ENCODE measurements at places on chromosomes 6 and 20.

GRCh38 chr6:47437592-47437991, 40.0 kb upstream of the CD2AP start:
- H3K27ac ChIP-seq = no peak overlapping the region
- no peak overlapping the region for H3K4me3 ChIP-seq
- no peaks in the 10 kb centered on the region for H3K36me3 ChIP-seq
- peaks cover 16% of the 10 kb centered on the region for H3K27me3 ChIP-seq
- no peaks in the 10 kb centered on the region for H3K4me1 ChIP-seq
- DNase-seq = no peak

DNA sequence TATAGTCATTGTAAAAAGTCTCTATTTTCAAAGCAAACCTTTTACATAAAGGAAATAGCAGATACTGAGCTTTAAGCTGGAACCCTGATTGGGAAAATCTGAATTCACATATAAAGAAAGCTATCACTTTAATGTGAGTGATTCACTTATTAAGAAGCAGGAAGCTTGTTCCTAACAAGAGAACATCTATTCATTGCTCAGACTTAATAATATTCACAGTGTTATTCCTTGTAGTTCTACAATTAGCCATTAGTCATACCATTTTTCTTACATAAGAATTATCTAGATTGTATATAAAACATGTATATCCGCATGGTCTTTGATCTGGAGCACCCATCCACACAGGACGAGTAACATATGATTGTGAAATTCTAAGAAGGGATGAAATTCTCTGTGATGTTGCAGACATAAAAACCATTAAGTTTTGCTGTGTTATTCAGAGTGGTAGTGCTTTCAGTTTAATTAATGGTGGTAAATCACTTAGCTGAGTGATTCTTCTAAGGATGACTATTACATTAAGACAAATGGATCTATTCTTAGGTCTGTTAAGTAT, 71.1 kb upstream of the FOXQ1 start:
- no peak overlapping the region for H3K27ac ChIP-seq
- H3K27me3 ChIP-seq = peaks cover 33% of the 10 kb centered on the region
- no peaks in the 10 kb centered on the region for H3K36me3 ChIP-seq
- DNase-seq = no peak

GRCh38 chr20:57960803-57961575, 251.2 kb upstream of the PMEPA1 start:
- H3K27me3 ChIP-seq = no peaks in the 10 kb centered on the region
- peak; percentile 47 for DNase-seq
- no peaks in the 10 kb centered on the region for H3K4me1 ChIP-seq
- no peak overlapping the region for H3K4me3 ChIP-seq

DNA sequence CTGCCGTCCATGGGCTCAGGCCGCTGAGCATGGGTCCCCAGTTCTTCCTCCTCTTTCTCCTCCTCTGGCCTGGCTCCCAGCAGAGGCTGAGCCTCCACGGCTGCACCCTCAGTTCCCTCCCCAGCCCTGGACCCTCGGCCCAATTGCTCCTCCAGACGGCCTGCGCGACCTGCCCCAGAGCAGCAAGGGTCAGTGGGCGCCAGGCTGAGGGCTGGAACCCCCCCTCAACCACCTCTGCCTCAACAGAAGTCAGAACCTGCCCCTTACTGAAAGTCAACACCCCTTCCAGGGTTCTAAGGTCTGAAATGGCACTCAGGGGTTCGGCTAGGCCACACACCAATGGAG, 15.9 kb upstream of the SPAG4 start:
- no peak for DNase-seq
- H3K27ac ChIP-seq = no peak overlapping the region
- no peaks in the 10 kb centered on the region for H3K36me3 ChIP-seq
- H3K4me3 ChIP-seq = no peak overlapping the region
- peaks cover 9% of the 10 kb centered on the region for H3K4me1 ChIP-seq

DNA sequence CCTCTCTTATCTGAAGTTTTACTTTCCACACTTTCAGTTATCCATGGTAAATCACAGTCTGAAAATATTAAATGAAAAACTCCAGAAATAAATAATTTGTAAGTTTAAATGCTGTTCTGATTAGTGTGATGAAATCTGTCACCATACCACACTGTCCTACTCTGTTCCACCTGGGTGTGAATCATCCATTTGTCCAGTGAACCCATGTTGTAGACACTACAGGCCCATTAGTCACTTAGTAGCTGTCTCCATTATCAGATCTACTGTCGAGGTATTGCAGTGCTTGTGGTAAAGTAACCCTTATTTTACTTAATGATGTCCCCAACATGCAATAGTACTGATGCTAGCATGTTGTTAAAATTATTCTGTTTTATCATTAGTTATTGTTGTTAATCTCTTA, 29.2 kb upstream of the MMS22L start:
- H3K36me3 ChIP-seq = no peaks in the 10 kb centered on the region
- H3K27me3 ChIP-seq = peaks cover 8% of the 10 kb centered on the region
- H3K27ac ChIP-seq = no peak overlapping the region
- no peak overlapping the region for H3K4me3 ChIP-seq

DNA sequence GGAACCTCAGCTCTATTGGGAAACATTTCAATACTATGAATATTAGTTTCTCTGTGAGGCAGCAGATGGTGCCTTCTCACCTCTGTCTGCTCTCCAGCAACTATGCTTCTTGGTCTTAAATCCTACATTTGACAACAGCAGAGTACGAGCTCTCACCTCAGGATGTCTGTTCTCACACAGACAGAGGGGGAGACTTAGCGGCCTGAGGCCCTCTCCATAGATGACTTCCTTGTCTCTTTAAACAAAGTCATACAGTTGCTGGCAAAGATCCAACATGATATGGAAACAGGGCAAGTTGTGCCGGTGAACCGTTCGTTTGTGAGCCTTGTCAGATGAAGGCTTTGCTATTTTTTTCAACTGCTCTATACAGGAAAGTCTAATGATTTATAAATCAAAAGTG, 43.7 kb upstream of the GABRR1 start:
- H3K27me3 ChIP-seq = no peaks in the 10 kb centered on the region
- H3K36me3 ChIP-seq = no peaks in the 10 kb centered on the region
- H3K27ac ChIP-seq = no peak overlapping the region
- H3K4me1 ChIP-seq = no peaks in the 10 kb centered on the region
- DNase-seq = no peak
- no peak overlapping the region for H3K4me3 ChIP-seq

- H3K27ac ChIP-seq = no peak overlapping the region
- H3K27me3 ChIP-seq = peaks cover 6% of the 10 kb centered on the region
Observed at GRCh38 chr6:5659467-5659866, 347.3 kb downstream of the NRN1 start.

- H3K4me1 ChIP-seq = peaks cover 59% of the 10 kb centered on the region
- peak overlapping the region; percentile 84 for H3K27ac ChIP-seq
- no peaks in the 10 kb centered on the region for H3K27me3 ChIP-seq
- peak overlapping the region; percentile 88 for H3K4me3 ChIP-seq
- no peaks in the 10 kb centered on the region for H3K36me3 ChIP-seq
Observed at GRCh38 chr20:33685328-33686099, 671 bp downstream of the E2F1 start.

- peaks cover 37% of the 10 kb centered on the region for H3K27me3 ChIP-seq
- peak overlapping the region; percentile 25 for H3K4me3 ChIP-seq
Observed at GRCh38 chr6:28446818-28447511, 3.7 kb upstream of the ZSCAN23 start.

- no peaks in the 10 kb centered on the region for H3K36me3 ChIP-seq
- H3K27ac ChIP-seq = no peak overlapping the region
- DNase-seq = no peak
- no peak overlapping the region for H3K4me3 ChIP-seq
- peaks cover 17% of the 10 kb centered on the region for H3K4me1 ChIP-seq
Observed at GRCh38 chr6:7236306-7237209, 76.4 kb downstream of the SSR1 start.

GRCh38 chr6:140636271-140636907, 1261.9 kb upstream of the CITED2 start:
- no peaks in the 10 kb centered on the region for H3K4me1 ChIP-seq
- H3K4me3 ChIP-seq = no peak overlapping the region
- no peaks in the 10 kb centered on the region for H3K27me3 ChIP-seq

- H3K27me3 ChIP-seq = peaks cover 15% of the 10 kb centered on the region
- no peak for DNase-seq
- H3K4me3 ChIP-seq = no peak overlapping the region
- no peaks in the 10 kb centered on the region for H3K4me1 ChIP-seq
Observed at GRCh38 chr6:44682987-44683779, 295.7 kb downstream of the CDC5L start.

- no peaks in the 10 kb centered on the region for H3K36me3 ChIP-seq
- H3K4me1 ChIP-seq = peaks cover 6% of the 10 kb centered on the region
- peak overlapping the region; percentile 85 for H3K4me3 ChIP-seq
- DNase-seq = no peak
Observed at GRCh38 chr6:128521282-128521632, 858 bp upstream of the PTPRK start.

- H3K27ac ChIP-seq = peak overlapping the region; percentile 41
- no peak overlapping the region for H3K4me3 ChIP-seq
- no peak for DNase-seq
- no peaks in the 10 kb centered on the region for H3K27me3 ChIP-seq
- peaks cover 9% of the 10 kb centered on the region for H3K36me3 ChIP-seq
Observed at GRCh38 chr20:62802026-62802712, 2.5 kb upstream of the OGFR start.

GRCh38 chr6:53822401-53823125, 27.8 kb downstream of the LRRC1 start:
- H3K36me3 ChIP-seq = no peaks in the 10 kb centered on the region
- peaks cover 14% of the 10 kb centered on the region for H3K4me1 ChIP-seq
- no peak for DNase-seq
- no peak overlapping the region for H3K27ac ChIP-seq
- H3K4me3 ChIP-seq = no peak overlapping the region

DNA sequence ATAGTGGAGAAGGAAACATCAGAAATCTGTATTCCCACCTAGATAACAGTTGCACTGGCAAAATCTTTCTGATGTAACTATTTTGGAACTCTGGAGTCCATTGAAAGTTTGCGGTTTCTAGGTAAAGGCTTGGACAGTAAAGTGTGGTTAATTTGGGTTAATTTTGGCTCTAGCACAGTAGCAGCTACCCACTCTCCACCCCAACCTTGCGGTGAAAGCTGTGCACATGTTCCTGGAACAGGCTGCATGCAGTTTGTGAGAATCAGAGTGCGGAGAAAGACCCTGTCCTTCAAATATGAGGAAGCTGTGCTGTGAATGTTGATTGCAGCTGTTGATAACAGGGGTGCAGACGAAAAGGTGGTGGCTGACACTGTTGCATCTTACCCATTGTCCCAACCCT, 38.4 kb downstream of the SMOC2 start:
- H3K27ac ChIP-seq = no peak overlapping the region
- peaks cover 8% of the 10 kb centered on the region for H3K36me3 ChIP-seq
- no peaks in the 10 kb centered on the region for H3K4me1 ChIP-seq
- peaks cover 30% of the 10 kb centered on the region for H3K27me3 ChIP-seq
- H3K4me3 ChIP-seq = no peak overlapping the region

DNA sequence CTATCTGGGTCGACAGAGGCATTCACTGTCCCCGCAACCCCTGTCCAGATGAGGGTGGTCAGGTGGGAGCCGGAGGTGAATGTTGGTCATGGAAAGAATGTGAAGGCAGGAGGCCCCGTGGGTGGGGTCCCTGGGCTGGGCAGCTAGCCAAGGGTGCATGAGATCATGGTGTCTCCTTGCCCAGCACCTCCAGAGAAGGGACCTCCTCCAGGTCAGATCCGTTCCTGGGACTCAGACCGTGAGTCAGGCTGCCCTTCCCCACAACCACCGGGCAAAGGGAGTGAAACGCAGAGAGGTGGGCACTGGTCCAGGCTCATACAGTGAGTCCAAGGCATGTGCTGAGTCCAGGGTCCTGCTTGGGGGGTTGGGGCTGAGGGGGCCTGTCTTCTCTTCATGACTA, 3.5 kb downstream of the FOXS1 start:
- H3K36me3 ChIP-seq = no peaks in the 10 kb centered on the region
- H3K4me1 ChIP-seq = no peaks in the 10 kb centered on the region
- H3K4me3 ChIP-seq = no peak overlapping the region
- no peak overlapping the region for H3K27ac ChIP-seq
- no peaks in the 10 kb centered on the region for H3K27me3 ChIP-seq

GRCh38 chr20:4916971-4917881, 84.1 kb downstream of the SLC23A2 start:
- peaks cover 10% of the 10 kb centered on the region for H3K4me1 ChIP-seq
- no peak overlapping the region for H3K4me3 ChIP-seq
- no peak overlapping the region for H3K27ac ChIP-seq

DNA sequence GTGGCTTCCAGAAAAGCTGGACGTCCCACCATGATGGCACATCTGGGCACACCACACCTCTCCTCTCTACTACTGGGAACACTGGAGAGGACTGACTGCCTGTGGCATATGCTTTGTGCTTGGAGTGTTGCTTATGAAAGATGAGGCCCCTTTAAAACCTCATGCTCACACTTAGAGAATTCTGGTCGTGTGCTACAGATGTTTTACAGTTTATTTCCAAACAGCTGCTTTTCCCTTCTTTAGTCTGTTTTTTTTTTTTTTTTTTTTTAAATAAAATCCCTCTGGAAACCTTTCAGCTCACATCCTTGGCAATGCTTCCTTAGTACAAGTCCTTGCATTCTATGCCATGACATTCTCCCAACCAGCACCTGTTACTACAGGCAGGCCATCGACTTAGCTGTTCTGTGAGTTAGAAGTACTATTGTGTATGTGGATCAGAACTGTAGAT, 60.3 kb downstream of the BMP6 start:
- H3K36me3 ChIP-seq = no peaks in the 10 kb centered on the region
- no peak for DNase-seq
- peaks cover 37% of the 10 kb centered on the region for H3K27me3 ChIP-seq
- H3K4me3 ChIP-seq = no peak overlapping the region
- H3K27ac ChIP-seq = no peak overlapping the region
- no peaks in the 10 kb centered on the region for H3K4me1 ChIP-seq

GRCh38 chr6:161626132-161626676, 352.3 kb upstream of the AGPAT4 start:
- no peak overlapping the region for H3K4me3 ChIP-seq
- no peak for DNase-seq
- H3K36me3 ChIP-seq = no peaks in the 10 kb centered on the region

GRCh38 chr6:166541876-166542579, 44.5 kb downstream of the RAMACL start:
- H3K36me3 ChIP-seq = no peaks in the 10 kb centered on the region
- H3K4me3 ChIP-seq = peak overlapping the region; percentile 72
- H3K27ac ChIP-seq = peak overlapping the region; percentile 59
- peaks cover 6% of the 10 kb centered on the region for H3K27me3 ChIP-seq

- no peak overlapping the region for H3K27ac ChIP-seq
- H3K27me3 ChIP-seq = peaks cover 11% of the 10 kb centered on the region
- H3K4me3 ChIP-seq = no peak overlapping the region
- H3K36me3 ChIP-seq = no peaks in the 10 kb centered on the region
Observed at GRCh38 chr6:69914015-69914485, 47.7 kb downstream of the COL19A1 start.

GRCh38 chr20:9739991-9740390, 98.9 kb downstream of the PAK5 start:
- no peaks in the 10 kb centered on the region for H3K27me3 ChIP-seq
- no peaks in the 10 kb centered on the region for H3K4me1 ChIP-seq
- H3K4me3 ChIP-seq = no peak overlapping the region
- DNase-seq = no peak
- no peak overlapping the region for H3K27ac ChIP-seq

DNA sequence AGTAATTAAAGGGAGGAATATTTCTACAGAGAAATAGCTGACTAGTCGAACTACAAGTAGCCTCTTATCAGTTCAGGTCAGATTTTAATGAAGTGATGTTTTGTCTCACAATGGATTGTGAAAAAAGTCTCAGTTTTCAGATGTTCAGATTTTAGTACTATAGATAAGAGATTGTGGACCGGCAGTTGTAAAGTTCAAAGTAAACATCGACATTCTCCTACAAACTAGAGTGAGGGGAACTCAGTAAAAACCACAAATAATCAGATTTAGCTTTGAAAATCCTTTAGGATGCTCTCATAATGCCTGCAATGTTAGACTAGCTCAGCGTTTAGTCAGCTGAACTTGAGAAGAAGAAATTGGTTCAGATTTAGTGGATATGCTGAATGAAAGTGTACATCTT, 39.9 kb downstream of the RCAN2 start:
- H3K4me3 ChIP-seq = no peak overlapping the region
- no peak overlapping the region for H3K27ac ChIP-seq
- no peaks in the 10 kb centered on the region for H3K4me1 ChIP-seq
- DNase-seq = no peak
